ENCODE measurements at places on chromosomes 1 and 21.

GRCh38 chr1:158186180-158186579 is 5.5 kb downstream of the CD1D start:
- no peak for DNase-seq

- no peak for DNase-seq
These were observed 33.3 kb downstream of the MORN1 start for GRCh38 chr1:2358072-2358471.

DNA sequence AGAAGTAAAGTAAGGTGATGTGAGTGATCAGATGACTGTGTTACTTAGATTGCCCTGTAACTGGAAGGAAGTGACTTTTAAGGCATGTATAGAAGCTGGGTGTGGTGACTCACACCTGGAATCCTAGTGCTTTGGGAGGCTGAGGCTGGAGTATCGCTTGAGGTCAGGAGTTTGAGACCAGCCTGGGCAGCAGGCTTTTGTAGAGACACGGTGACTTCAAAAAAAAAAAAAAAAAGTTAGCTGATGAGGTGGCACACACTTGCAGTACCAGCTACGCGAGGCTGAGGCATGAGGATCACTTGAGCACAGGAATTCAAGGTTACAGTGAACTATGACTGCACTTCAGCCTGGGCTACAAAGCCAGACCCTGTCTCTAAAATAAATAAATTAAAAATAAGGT is 2.3 kb upstream of the USP16 start:
- peak; percentile 6 for DNase-seq

DNA sequence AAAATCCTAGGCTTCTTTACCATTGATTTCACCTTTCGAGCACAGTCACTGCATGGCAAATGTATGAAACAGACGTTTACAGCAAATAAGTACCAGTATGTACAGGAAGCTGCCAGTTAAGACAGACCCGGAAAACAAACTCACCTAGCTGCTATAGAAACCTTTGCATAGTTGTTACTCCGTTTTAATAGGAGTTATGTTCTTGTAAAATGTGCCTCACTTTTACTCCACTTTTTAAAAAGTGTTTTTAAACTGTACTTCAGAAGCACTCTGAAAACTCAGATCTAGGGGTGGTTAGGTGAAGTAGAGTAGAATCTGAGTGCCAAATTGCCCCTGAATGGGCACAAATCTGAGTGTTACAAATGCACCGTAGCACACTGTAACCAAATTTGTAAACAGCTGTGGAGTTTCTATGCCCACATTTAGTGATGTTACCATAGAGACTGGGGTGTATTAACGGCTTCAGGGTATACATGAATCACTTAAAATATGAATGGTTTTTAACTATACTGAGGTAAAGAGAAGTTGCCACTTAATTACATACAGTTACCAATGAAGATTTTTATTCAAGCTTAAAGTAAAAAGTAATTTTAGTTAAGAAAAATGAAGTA is 30.7 kb downstream of the CNIH4 start:
- DNase-seq = peak; percentile 27
